ENCODE measurements at places on chromosomes 5 and 9. TPM values are rescaled to one million over a fixed set of nuclear protein-coding genes. Genes with fewer than 3 reads are reported as not detected.
A peak's percentile ranks its signal among the peaks of the same experiment; 100 is the strongest.

- no peaks in the 10 kb centered on the region for H3K27me3 ChIP-seq
- no peaks in the 10 kb centered on the region for H3K36me3 ChIP-seq
- H3K4me1 ChIP-seq, result peaks cover 47% of the 10 kb centered on the region
- no peak overlapping the region for H3K4me3 ChIP-seq
- H3K27ac ChIP-seq, result no peak overlapping the region
Measured at GRCh38 chr5:158755986-158756385, 343.7 kb downstream of the EBF1 start.

- H3K4me1 ChIP-seq, result no peaks in the 10 kb centered on the region
- H3K4me3 ChIP-seq, result no peak overlapping the region
- H3K27ac ChIP-seq, result no peak overlapping the region
- no peaks in the 10 kb centered on the region for H3K36me3 ChIP-seq
Measured at GRCh38 chr5:72177538-72177937, 70.3 kb downstream of the MAP1B start.

DNA sequence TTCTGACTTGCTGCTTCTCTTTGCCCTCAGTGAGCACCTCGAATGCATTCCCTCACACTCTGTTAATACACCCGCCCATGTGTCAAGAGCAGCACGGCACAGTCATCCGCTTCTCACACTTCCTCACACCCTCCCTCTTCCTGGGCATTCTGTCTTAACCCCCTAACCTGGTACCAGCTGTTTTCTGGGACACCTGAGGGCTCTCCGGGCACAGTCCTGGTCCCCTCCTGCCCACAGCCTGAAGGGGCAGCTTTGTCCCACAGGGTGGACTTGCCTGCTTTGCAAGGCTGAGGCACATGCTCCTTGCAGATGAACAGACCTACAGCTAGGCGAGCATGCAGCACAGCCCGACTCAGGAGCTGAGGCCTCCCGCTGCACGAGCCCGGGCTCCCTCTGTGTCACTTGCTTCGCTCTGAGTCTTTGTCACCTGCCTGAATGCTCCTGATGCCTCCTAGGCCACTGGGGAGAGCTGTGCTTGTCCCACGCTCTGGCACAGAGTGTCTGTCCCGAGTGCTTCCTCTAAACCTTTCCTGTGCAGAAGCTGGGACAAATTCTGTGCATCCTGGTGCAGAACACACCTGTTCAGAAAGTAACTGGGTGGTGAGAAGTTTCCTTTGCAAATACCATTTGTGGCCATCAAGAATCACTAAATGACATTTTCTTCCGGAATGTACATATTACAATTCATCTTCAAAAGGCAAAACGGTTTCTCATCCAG lies 47.8 kb downstream of the AHRR start:
- no peak for DNase-seq
- no peak overlapping the region for H3K27ac ChIP-seq
- peaks cover 10% of the 10 kb centered on the region for H3K27me3 ChIP-seq
- H3K4me3 ChIP-seq, result no peak overlapping the region

GRCh38 chr5:11595045-11595444 lies 309.2 kb downstream of the CTNND2 start:
- DNase-seq, result no peak
- H3K27ac ChIP-seq, result no peak overlapping the region

- H3K27me3 ChIP-seq, result no peaks in the 10 kb centered on the region
- DNase-seq, result peak; percentile 65
- peak overlapping the region; percentile 63 for H3K27ac ChIP-seq
- peaks cover 31% of the 10 kb centered on the region for H3K36me3 ChIP-seq
Measured at GRCh38 chr5:172123269-172123692, 64.7 kb downstream of the STK10 start.

DNA sequence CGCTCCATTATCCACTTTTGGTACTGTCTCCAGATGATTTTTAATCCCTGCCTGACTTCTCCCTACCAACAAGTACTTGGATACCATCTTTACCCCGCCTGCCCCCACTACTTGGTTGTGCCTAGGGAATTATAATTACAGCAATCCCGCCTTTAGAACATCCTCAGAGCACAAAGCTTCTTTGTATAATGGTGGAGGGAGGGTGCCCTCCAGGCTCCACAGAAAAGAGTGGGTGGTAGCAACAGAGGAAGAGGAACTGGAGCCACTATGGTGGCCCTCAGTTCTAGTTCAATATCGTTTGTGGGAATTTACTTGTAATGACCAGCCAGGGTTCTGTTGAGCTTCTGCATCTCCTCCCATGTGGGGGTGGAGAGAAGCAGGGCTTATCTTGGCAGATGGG lies 79.0 kb upstream of the RNF38 start:
- H3K36me3 ChIP-seq, result no peaks in the 10 kb centered on the region
- DNase-seq, result no peak
- no peak overlapping the region for H3K4me3 ChIP-seq
- H3K4me1 ChIP-seq, result peaks cover 12% of the 10 kb centered on the region
- H3K27me3 ChIP-seq, result no peaks in the 10 kb centered on the region

GRCh38 chr5:15904899-15905830 lies 274.4 kb downstream of the MARCHF11 start:
- peak overlapping the region; percentile 53 for H3K27ac ChIP-seq
- DNase-seq, result no peak
- no peak overlapping the region for H3K4me3 ChIP-seq
- H3K4me1 ChIP-seq, result peaks cover 42% of the 10 kb centered on the region

GRCh38 chr9:110266795-110267194 lies 10.5 kb upstream of the TXN start:
- no peak overlapping the region for H3K4me3 ChIP-seq
- no peaks in the 10 kb centered on the region for H3K27me3 ChIP-seq
- no peak for DNase-seq
- H3K4me1 ChIP-seq, result no peaks in the 10 kb centered on the region

DNA sequence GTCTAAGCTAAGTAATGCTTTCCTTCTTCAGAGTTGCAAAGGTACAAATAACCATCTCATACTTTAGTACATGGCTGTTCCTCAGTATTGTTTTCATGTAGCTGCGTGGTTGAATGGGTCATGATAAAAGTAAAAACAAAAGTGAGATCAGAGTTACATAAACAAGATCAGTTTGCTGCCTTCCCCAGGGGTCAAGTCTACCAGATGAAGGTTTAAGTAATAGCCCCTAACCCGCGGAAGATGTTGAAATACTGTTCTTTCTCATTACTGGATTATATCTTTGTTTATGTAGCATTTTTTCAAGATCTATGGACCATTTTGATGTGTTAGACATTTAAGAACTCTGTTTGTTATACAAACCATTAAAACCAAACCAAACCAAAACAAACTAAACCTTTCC lies 34.1 kb upstream of the ARRDC3 start:
- H3K4me1 ChIP-seq, result no peaks in the 10 kb centered on the region
- H3K27me3 ChIP-seq, result no peaks in the 10 kb centered on the region
- no peak for DNase-seq

DNA sequence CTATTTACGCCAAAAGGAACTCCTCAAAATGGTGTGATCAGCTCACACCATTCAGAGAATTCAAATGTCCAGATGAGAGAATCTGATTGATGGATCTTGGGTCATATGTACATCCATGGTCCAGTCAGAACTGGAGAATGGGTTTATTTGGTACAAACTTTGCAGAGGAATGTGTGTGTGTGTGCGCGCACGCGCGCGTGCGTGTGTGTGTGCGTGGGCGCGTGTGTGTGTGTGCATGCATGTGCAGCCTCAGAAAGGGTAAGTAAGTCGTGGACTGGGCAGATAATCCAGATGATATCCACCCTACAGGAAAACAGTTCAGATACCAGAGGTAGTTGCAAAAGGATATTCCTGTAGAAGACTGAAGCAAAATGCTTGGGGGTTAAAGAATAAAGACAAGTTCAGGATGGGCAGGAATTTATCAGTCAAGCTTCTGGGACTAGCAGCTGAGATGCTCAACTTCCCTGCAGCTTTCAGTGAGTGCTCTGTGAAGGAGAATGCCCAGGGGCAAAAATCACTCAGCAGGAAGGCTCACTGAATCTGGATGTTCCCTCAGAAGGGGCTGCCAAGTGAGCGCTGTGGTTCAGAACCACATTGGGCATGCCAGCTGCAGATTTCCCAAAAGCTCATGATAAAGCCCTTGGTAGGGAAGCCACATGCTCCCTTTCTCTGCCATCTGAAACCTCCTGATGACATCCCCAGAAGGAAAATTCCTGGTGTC lies 440.5 kb upstream of the SGCD start:
- DNase-seq, result no peak
- no peaks in the 10 kb centered on the region for H3K4me1 ChIP-seq
- H3K27ac ChIP-seq, result no peak overlapping the region
- no peak overlapping the region for H3K4me3 ChIP-seq
- no peaks in the 10 kb centered on the region for H3K27me3 ChIP-seq

Gene PCDHGA4
- total RNA-seq, result 5.1 TPM

Data from tibial nerve (tissue), 4 donors.